Breast epithelium (tissue), 4 donors: ENCODE measurements at places on chromosomes 7 and 10. TPM values are rescaled to one million over a fixed set of nuclear protein-coding genes. Genes with fewer than 3 reads are reported as not detected.

GRCh38 chr10:72875250-72876055, 18.1 kb upstream of the OIT3 start:
- no peak for DNase-seq

DNA sequence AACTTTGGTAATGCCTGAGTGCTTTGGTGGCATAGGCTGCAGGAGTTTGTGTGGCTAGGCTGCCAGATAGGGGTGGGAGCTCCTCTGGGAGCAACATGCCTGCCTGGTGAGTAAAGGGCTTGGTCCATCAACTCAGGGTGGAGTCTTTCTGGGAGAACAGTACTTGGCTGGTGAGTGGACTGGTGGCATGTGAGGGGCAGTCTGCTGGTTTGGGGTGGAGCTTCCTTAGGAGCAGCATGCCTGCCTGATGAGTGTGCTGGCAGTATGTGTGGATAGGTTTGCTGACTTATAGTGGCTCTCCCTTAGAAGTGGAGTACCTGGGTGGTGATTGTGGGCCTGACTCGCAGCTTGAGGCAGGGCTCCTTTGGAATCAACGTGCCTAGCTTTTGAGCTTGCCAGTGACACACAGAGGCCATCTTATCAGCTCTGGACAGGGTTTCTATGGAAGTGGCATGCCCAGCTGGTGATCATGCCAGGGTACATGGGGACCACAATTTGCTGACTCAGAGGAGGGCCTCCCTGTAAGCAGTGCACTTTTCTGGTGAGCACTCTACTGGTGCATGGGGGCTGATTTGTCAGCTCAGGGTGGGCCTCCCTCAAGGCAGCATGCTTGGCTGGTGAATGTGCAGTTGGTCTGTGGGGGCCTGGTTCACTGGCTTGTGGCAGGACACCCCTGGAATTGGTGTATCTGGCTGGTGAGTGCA, 35.0 kb upstream of the SRI start:
- DNase-seq, result no peak

GRCh38 chr7:12210179-12211053, 678 bp upstream of the TMEM106B start:
- no peak for DNase-seq

DNA sequence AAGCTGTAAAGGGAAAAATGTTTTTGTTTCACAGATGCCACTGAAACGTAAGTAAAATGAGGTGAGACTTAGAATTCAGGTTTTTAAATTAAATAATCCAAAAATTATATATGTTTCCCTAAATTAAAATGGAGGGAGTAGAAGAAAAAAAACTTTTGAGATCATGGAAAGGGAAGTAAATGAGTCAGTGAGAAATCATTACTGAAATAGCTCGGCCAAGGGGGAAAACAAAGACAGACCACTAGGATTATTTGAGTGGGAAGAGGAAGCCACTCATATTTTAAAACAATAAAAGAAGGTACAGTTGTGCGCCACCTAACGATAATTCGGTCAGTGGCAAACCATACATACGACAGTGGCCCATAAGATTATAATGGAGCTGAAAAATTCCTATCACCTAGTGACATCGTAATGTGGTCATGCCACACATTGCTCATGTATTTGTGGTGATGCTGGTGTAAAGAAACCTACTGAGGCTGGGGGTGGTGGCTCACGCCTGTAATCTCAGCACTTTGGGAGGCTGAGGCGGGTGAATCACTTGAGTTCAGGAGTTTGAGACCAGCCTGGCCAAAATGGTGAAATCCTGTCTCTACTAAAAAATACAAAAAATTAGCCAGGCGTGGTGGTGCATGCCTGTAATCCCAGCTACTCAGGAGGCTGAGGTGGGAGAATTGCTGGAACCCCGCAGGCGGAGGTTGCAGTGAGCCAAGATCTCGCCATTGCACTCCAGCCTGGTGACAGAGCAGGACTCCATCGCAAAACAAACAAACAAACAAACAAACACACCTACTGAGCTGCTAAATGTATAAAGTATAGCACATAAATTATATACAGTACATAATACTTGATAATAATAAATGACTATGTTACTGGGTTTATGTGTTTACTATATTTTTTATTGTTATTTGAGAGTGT, 64.7 kb downstream of the MKX start:
- no peak for DNase-seq

DNA sequence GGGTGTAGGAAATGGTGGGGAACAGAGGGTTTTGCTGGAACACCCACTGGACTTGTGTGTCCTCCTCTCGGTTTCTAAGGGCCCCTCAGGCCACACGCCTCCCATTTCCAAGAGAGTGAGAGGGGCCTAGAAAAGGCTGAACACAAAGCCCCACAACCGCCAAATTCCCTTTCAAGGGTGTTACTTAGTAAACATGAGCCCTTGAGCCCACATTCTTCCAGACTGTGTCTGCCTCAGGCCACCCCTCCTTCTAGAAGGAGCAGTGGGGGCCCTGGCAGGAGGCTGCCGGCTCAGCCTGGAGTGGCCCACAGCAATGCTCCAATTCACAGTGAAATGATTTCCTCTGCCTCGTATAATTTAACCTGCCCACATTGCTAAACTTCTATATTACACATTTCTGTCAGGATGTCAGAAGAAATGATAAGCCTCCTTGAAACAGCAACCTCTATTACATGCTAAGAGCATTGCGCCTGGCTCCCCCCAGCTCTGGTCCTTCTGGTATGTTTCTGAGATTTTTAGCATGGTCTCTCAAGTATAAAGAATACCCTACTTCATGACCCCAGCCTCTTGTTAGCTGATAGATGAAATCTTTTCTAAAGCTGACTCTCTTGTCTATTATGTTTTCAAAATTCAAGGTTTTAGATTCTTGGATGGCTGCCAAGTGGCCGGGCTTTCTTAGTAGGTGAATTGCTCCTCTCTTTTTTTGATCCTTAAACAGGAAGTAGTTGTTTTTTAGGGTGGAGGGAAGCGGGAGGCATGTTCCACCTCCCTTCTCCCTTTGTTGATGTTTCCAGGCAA, 673.9 kb upstream of the GALNT17 start:
- no peak for DNase-seq

- no peak for DNase-seq
These were observed 109.0 kb upstream of the VIPR2 start for GRCh38 chr7:159253657-159254056.

GRCh38 chr10:44702531-44702930, 208.6 kb upstream of the TMEM72 start:
- no peak for DNase-seq

DNA sequence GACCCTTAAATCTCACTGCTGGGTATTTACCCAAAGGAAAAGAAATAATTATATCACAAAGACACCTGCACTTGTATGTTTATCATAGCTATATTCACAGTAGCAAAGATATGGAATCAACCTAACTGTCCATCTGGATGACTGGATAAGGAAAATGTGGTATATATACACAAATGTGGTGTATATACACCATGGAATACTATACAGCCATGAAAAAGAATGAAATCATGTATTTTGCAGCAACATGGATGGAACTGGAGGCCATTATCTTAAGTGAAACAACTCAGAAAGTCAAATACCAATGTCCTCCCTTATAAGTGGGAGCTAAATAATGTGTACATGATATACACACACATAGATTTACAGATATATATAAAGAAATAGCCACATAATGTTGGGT, 168.2 kb downstream of the SH2D4B start:
- DNase-seq, result no peak

- no peak for DNase-seq
These were observed 3.8 kb downstream of the UPK3B start for GRCh38 chr7:76513817-76514799.

DNA sequence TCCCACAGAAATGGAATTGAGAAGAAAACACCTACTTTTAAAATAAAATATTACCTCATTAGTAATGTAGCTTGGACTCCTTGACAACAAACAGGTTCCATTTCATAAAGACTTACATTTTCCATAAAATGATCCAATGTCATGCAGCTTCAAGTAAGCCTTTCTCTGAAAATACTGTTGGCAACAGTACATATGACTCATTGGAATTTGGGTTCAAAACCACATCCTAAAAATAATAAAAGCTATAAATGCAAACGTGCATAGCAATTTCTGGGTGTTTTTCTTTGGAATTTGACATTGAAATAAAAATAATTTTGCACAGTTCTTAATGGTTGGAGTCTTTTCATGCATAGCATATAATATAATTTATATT, 47.9 kb downstream of the FHIP2A start:
- DNase-seq, result no peak

GRCh38 chr7:84251277-84251781, 56.7 kb upstream of the SEMA3A start:
- no peak for DNase-seq

- no peak for DNase-seq
These were observed 127.8 kb downstream of the PLPP4 start for GRCh38 chr10:120584786-120585185.

DNA sequence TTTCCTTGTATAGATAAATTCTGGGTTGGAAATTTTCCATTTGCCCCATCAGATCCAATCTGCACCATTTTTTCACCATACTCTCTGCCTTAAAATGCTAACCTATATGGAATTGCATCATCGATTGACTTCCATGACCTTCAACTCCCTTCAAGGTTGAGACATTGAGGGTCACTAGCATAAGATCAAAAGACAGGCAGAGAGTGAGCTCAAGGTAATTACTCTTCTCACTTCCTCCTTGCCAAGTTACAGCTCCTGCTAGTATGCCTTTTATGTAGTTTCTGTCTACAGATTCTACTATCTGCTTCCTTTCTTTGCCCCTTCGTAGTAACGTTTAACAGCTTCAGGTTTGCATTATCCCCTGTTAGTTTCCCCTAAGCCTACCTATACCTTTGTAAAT, 1127.7 kb upstream of the LRRTM3 start:
- no peak for DNase-seq

- no peak for DNase-seq
These were observed 74.9 kb downstream of the PCGF5 start for GRCh38 chr10:91295346-91295745.

GRCh38 chr10:132351611-132352010, 19.6 kb downstream of the LRRC27 start:
- no peak for DNase-seq

- no peak for DNase-seq
These were observed 20.5 kb upstream of the CFAP70 start for GRCh38 chr10:73379064-73379748.

Gene ANKIB1
- total RNA-seq, result 51.8 TPM

Gene IDI2
- total RNA-seq, result not detected

Gene PAX4
- total RNA-seq, result not detected

Gene GIMAP8
- total RNA-seq, result 7.2 TPM

Gene P4HA1
- total RNA-seq, result 42.1 TPM

Gene HTR5A
- total RNA-seq, result not detected
